ENCODE measurements at places on chromosomes 2 and 18.

DNA sequence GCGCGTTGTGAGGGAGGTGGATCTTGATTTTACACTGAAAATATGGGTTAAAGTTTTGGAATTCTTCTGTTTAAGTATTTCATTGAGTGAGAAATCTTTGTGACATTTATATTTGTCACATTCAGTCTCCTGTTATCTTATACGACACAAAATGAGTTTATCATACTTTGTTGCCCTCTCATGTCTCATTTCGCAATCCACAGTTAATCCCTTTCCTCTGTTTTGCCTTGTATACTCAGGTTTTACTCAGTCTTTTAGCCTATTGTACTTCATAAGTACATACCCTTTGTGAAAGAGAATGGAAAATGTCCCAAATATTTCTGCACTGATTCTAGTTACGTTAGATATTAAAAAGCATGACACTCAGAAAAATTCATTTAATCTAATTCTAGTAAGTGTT, 142.7 kb downstream of the ATP9B start:
- no peak for DNase-seq

DNA sequence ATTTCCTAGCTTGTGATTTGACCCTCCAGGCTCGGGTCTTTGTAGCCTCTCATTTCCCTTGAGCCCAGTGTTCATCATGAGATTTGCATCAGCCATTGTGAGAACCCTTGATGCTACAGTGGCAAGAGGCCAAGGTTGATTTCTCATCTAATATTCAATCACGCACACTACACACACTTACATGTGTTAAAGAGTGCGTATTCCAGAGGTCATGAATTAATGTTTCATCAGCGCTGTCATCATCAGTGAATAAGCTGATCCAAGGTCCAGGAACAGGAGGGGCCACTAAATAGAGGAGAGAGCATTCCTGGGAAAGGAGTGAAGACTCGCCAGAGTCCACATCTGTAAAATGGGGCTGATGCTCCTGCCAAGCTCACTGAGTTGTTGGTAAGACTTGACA, 276.1 kb upstream of the SIX2 start:
- DNase-seq, result no peak

- no peak for DNase-seq
Measured at GRCh38 chr2:200609028-200609614, 23.3 kb downstream of the AOX1 start.

GRCh38 chr2:105487142-105488069, 88.6 kb upstream of the FHL2 start:
- no peak for DNase-seq

DNA sequence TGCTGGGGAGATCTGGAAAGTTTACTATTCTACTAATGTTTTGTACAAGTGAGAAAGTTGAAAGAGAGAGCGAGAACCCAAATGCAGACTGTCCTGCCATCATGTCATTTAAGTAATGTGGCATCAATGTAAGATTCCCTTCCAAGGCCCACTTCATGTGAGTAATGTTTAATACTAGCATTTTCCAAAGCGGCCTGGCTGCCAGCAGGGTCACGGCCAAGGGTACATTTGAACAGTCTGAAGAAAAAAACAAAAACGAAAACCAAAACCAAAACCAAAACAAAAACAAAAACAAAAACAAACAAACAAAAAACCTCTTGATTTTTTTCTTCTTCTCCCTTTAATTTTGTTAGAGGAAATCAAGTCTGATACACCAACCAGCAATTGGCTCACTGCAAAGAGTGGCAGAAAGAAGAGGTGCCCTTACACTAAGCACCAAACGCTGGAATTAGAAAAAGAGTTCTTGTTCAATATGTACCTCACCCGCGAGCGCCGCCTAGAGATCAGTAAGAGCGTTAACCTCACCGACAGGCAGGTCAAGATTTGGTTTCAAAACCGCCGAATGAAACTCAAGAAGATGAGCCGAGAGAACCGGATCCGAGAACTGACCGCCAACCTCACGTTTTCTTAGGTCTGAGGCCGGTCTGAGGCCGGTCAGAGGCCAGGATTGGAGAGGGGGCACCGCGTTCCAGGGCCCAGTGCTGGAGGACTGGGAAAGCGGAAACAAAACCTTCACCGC, 2.2 kb downstream of the HOXD10 start:
- DNase-seq, result no peak

Data from hindlimb muscle (tissue), 1 donor.